Osteocyte (in vitro differentiated cells): ENCODE measurements at places on chromosomes 4 and X. TPM values are rescaled to one million over a fixed set of nuclear protein-coding genes. Genes with fewer than 3 reads are reported as not detected.

GALNTL6 gene
- total RNA-seq, result not detected in 2 replicates

PPP2R3B gene
- 28.2 and 32.9 TPM in 2 replicates for total RNA-seq

MAGEE1 gene
- total RNA-seq, result 2.9 and 3.4 TPM in 2 replicates

ADH1B gene
- 5.7 and 8.8 TPM in 2 replicates for total RNA-seq

LRCH2 gene
- total RNA-seq, result 7.9 and 8.6 TPM in 2 replicates

- peaks cover 33% of the 10 kb centered on the region for H3K4me1 ChIP-seq
- peak overlapping the region; percentile 70 for H3K4me3 ChIP-seq
- H3K27me3 ChIP-seq, result no peaks in the 10 kb centered on the region
- DNase-seq, result no peak
- H3K27ac ChIP-seq, result peak overlapping the region; percentile 87
- no peaks in the 10 kb centered on the region for H3K36me3 ChIP-seq
These were observed 1.6 kb upstream of the LNX1 start for GRCh38 chr4:53592686-53593501.

GRCh38 chr4:111022758-111023157 lies 399.9 kb upstream of the PITX2 start:
- DNase-seq, result no peak
- peaks cover 2% of the 10 kb centered on the region for H3K27me3 ChIP-seq
- H3K4me3 ChIP-seq, result no peak overlapping the region
- no peaks in the 10 kb centered on the region for H3K36me3 ChIP-seq

- H3K27me3 ChIP-seq, result peaks cover 5% of the 10 kb centered on the region
- H3K36me3 ChIP-seq, result no peaks in the 10 kb centered on the region
- H3K4me3 ChIP-seq, result no peak overlapping the region
- H3K4me1 ChIP-seq, result no peaks in the 10 kb centered on the region
- H3K27ac ChIP-seq, result no peak overlapping the region
These were observed 38.2 kb upstream of the UXT start for GRCh38 chrX:47697181-47697580.

DNA sequence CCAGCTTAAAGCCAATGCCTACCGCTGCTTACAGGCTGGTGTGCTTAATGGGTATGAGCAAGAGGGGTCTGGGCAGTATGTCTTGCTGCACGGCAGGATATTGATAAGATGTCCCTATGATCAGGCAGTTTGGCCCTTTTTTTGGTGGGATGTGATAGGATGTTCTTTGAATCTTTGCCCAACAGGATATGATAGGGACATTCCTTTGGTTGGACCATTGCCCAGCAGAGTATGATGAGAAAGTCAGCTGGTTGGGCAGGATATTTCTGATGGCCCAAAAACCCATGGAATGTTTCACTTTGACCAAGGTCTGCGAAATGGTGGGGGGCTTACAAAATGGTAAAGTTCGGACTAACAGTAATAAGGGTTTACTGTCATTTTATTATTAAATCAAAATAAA lies 1060.6 kb downstream of the STIM2 start:
- no peaks in the 10 kb centered on the region for H3K36me3 ChIP-seq
- peaks cover 25% of the 10 kb centered on the region for H3K4me1 ChIP-seq
- DNase-seq, result no peak
- no peaks in the 10 kb centered on the region for H3K27me3 ChIP-seq

DNA sequence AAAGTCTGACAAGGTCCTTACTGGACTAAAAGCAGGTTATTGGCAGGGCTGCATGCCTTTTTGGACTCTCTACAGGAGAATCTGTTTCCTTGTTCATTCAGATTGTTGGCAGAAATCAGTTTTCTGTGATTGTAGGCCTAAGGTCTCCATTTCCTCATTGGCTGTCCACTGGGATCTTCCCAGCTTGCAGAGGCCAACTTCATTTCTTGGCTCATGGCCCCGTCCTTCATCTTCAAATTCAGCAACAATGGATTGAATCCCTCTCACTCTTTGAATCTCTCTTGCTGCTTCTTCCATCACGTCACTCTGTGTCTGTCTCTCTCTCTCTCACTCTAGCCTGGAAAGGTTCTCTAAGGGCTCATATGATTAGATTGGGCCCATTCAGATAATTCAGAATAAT lies 14.9 kb upstream of the GLUD2 start:
- H3K27ac ChIP-seq, result no peak overlapping the region
- DNase-seq, result no peak
- no peaks in the 10 kb centered on the region for H3K36me3 ChIP-seq
- no peaks in the 10 kb centered on the region for H3K4me1 ChIP-seq
- H3K27me3 ChIP-seq, result peaks cover 2% of the 10 kb centered on the region

DNA sequence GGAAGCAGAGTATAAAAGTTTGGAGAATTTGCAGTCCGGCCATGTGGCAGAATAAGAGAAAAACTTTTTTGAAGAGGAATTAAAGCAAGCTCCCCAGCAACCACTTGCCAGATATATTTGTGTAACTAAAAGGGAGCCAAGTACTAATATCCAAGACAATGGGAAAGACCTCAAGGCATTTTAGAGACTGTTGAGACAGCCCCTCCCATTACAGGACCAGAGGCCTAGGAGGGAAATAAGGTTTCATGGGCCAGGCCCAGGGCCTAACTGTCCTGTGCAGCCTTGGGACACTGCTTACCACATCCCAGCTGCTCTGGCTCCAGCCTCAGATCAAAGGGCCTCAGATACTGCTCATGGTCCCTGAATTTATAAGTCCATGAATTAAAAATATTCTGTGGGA lies 659.4 kb downstream of the PCDH19 start:
- H3K4me1 ChIP-seq, result no peaks in the 10 kb centered on the region
- no peaks in the 10 kb centered on the region for H3K36me3 ChIP-seq
- no peak for DNase-seq
- no peak overlapping the region for H3K27ac ChIP-seq
- H3K27me3 ChIP-seq, result no peaks in the 10 kb centered on the region

DNA sequence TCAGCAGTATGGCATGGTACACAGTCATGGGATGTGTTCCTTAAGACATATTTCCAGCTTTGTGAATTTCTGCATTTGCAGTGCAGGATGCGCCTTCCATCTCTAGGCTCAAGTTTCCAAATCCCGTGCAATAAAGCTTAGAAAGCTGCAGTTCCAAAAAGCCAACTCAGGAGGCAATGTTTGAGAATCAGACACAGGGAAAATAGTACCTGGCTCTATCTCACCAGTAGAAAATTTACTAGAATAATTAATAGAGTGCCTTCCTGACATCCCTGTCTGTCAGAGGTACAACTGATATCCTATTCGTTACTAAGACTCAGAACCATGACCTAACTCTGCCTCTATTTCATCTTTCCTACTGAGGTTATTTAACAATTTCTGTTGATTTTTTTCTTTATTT lies 1333.0 kb downstream of the PCDH19 start:
- H3K4me3 ChIP-seq, result no peak overlapping the region
- no peak for DNase-seq
- H3K36me3 ChIP-seq, result no peaks in the 10 kb centered on the region
- H3K27me3 ChIP-seq, result no peaks in the 10 kb centered on the region
- no peaks in the 10 kb centered on the region for H3K4me1 ChIP-seq
- H3K27ac ChIP-seq, result no peak overlapping the region

DNA sequence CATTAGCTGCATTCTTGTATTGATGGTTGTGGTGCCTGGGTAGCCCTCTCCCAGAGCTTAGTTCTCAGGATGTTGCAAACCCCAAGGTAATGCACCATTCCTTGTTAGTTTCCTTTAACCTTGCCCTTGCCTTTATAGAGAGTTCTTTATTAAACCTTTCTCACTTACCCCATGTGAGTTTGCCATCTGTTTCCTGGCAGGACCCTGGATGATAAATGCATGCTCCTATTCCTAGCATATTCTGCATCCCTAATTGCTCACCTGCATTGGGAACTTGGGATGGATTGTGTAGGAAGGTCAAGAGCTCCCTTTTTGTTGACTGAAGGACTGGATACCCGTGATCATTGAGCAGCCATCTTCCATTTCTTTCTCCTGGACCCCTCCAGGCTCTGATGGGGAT lies 59.9 kb upstream of the AP1S2 start:
- H3K4me3 ChIP-seq, result no peak overlapping the region
- peaks cover 23% of the 10 kb centered on the region for H3K27me3 ChIP-seq
- DNase-seq, result no peak
- no peaks in the 10 kb centered on the region for H3K36me3 ChIP-seq

DNA sequence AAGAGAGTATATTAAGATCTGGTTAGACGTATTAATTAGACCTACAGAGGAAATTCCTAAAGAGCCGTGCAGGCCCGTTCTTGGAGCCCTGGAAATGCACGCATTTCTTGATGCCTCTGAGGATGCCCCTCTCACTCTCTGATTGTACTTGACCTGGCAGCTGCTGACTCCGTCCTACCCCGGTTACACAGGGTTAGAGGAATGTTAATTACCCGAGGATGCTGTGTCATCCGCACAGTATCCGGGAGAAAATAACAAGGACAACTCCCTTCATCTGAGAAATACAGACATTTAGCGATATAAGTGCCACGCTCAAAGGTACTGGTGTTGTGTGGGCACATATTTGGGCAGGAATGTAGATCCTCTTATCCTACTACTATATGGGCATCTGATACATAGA lies 404.6 kb upstream of the FAT1 start:
- H3K27ac ChIP-seq, result peak overlapping the region; percentile 83
- no peaks in the 10 kb centered on the region for H3K36me3 ChIP-seq
- no peak for DNase-seq
- peak overlapping the region; percentile 2 for H3K4me3 ChIP-seq
- peaks cover 37% of the 10 kb centered on the region for H3K4me1 ChIP-seq

- H3K4me3 ChIP-seq, result no peak within 1 kb of the TSS
- no peaks in the 10 kb centered on the region for H3K36me3 ChIP-seq
- no peak within 1 kb of the TSS for H3K27ac ChIP-seq
- H3K4me1 ChIP-seq, result peaks cover 18% of the 10 kb centered on the region
- DNase-seq, result no peak
These were observed at the start of gene FABP2 for GRCh38 chr4:119321921-119322687. Gene FABP2 (minus strand): TSS chr4:119322138. CDS start chr4:119322102, 36 bp downstream.

DNA sequence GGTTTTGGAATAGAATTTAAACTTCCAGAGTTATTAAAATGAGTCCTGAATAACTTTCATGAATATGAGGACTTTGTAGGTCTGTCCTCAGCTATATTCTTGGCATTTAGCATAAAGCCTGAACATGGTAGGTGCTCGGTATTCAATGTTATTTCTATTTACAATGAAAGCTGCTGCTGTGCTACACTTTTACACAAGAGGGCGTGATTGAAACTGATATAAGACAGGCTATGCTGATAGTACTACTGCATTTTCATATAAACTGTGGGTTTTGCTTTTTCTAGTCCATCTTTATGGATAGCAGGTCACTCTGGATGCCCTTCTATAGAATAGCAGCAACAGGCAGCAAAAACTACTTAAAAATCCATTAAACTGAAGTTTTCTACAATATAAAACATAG lies 12.3 kb upstream of the GNPDA2 start:
- peaks cover 41% of the 10 kb centered on the region for H3K27me3 ChIP-seq
- DNase-seq, result no peak
- H3K27ac ChIP-seq, result no peak overlapping the region

DNA sequence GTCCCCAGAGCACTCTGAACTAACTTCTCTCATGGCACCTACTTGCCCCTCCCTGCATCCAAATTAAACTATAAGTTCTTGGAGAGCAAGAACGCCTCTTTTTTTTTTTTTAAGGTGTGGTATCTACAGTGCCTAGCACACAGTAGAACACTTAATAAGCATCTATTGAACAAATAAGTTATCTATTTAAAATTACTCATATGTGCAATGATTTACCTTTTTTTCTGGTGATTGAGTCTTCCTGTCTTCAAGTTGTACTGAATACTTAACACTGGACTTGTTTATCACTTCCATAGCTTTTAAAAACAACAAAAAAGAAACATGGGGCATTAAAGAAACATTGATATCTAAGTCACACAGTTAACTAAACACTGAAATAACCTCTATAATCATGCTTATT lies 29.1 kb downstream of the HAUS3 start:
- no peak overlapping the region for H3K27ac ChIP-seq
- no peaks in the 10 kb centered on the region for H3K27me3 ChIP-seq
- no peaks in the 10 kb centered on the region for H3K4me1 ChIP-seq

DNA sequence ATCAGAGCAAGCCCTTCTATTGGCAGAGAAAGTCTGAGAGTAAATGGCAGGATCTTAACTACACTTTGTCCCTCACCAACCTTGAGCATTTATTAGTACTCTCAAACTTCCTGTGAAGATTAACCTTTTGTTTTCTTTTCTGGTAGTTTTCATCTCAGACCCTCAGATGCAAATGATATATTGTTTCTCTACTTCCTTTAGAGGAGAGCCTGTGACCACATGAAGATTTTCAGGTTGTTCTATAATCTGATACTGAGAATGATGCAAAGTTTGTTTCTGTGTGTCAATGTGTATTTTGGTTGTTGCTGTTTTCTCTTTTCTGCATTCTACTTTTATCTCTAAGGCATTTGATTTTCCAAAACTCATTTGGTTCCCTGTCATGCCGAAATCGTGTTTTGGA lies 165.8 kb upstream of the CYSLTR1 start:
- no peak for DNase-seq
- no peak overlapping the region for H3K27ac ChIP-seq
- no peaks in the 10 kb centered on the region for H3K36me3 ChIP-seq
- no peaks in the 10 kb centered on the region for H3K27me3 ChIP-seq
- no peaks in the 10 kb centered on the region for H3K4me1 ChIP-seq

GRCh38 chr4:48748949-48749596 lies 31.0 kb downstream of the FRYL start:
- no peak overlapping the region for H3K27ac ChIP-seq
- H3K27me3 ChIP-seq, result no peaks in the 10 kb centered on the region
- no peak for DNase-seq
- H3K4me1 ChIP-seq, result peaks cover 19% of the 10 kb centered on the region
- no peaks in the 10 kb centered on the region for H3K36me3 ChIP-seq

DNA sequence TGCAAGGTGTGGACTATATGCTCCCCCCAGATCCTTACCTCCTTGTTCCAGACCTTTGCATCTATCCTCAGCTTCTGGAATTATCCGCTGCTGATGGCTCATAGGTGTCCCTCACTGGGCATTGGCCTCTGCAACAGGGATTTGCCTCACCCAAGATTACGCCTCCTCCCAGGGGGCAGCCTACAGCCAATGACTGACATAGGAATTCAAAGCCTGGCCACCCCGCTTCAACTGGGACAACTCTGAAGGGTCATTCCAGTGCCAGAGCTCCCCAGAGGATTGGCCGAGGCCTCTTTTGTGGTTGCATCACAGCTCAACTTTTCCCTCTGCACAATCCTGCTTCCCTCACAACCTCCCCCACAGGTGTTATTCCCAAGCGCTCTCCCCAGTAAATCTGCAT lies 5.0 kb downstream of the SYN1 start:
- H3K36me3 ChIP-seq, result no peaks in the 10 kb centered on the region
- H3K27ac ChIP-seq, result no peak overlapping the region
- H3K27me3 ChIP-seq, result peaks cover 20% of the 10 kb centered on the region
- H3K4me3 ChIP-seq, result no peak overlapping the region
- H3K4me1 ChIP-seq, result no peaks in the 10 kb centered on the region

GRCh38 chr4:56251556-56251955 lies 135.7 kb downstream of the AASDH start:
- no peaks in the 10 kb centered on the region for H3K36me3 ChIP-seq
- DNase-seq, result no peak
- no peak overlapping the region for H3K4me3 ChIP-seq
- H3K27ac ChIP-seq, result no peak overlapping the region
- H3K4me1 ChIP-seq, result no peaks in the 10 kb centered on the region
